ENCODE measurements at places on chromosomes 1 and 21.

DNA sequence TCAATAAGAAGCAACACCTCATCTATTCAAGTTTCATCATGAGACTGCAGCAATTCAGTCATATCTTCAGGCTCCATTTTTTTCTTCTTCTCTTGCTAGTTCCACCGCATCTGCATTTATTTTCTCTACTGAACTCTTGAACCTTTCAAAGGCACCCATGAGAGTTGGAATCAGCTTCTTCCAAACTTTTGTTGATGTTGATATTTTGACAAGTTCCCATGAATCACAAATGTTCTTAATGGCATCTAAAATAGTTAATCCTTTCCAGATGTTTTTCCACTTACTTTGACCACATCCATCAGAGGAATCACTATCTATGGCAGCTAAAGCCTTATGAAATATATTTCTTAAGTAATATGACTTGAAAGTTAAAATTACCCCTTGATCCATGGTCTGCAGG lies 434.3 kb downstream of the GPATCH2 start:
- DNase-seq, result no peak

- no peak for DNase-seq
Observed at GRCh38 chr1:4176841-4177240, 276.8 kb upstream of the C1orf174 start.

DNA sequence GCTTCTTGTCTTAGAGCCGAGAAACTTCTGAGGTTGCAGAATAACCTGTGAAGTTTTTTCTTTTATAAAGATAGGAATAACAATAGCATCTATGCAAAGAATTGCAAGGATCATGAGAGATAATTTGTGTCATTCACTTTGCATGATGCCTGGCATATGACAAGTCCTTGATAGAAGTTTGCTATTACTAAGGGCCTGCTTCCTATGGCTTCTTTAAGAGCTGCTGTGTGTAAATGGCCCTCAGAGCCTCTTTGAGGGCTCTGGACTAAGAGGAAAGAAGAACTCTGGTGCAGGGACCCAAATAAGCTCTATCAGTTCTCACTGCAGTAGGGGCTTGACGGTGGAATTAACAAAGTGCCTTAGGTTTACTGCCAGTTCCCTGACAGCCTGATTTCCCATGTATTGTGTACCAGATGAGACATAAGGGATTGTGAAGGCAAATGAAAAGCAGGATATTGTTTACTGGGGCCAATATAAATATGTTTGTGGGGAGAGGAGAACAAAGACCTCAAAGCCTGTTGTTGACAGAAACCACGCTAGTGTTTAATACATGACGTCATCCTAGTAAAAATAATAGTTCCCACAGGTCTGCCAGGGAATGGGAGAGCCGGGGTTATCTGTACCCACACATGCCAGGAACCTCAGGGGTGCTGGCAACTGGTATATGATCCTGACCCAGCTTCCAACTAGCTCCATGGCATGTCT lies 131.2 kb upstream of the UBE2U start:
- DNase-seq, result no peak

GRCh38 chr1:192573499-192573898 lies 2.1 kb upstream of the RGS1 start:
- no peak for DNase-seq

All from CD8-positive, alpha-beta memory T cell (primary cell).